Ovary (tissue), 10 donors: ENCODE measurements at places on chromosomes 5 and 9. TPM values are rescaled to one million over a fixed set of nuclear protein-coding genes. Genes with fewer than 3 reads are reported as not detected.
A peak's percentile ranks its signal among the peaks of the same experiment; 100 is the strongest.

PCDHA4 gene
- total RNA-seq: 0.80 TPM

PDLIM4 gene
- 45.4 TPM for total RNA-seq

DBH gene
- not detected for total RNA-seq

EIF4EBP3 gene
- total RNA-seq: 19.2 TPM

RECK gene
- total RNA-seq: 18.0 TPM

CCNI2 gene
- not detected for total RNA-seq

GRCh38 chr5:72511774-72512592 is 4.8 kb upstream of the ZNF366 start:
- no peaks in the 10 kb centered on the region for H3K4me1 ChIP-seq
- no peak overlapping the region for H3K4me3 ChIP-seq
- H3K27me3 ChIP-seq: no peaks in the 10 kb centered on the region
- DNase-seq: no peak
- no peaks in the 10 kb centered on the region for H3K36me3 ChIP-seq
- H3K27ac ChIP-seq: no peak overlapping the region

GRCh38 chr9:109990541-109990940 is 210.5 kb downstream of the PALM2AKAP2 start:
- H3K4me3 ChIP-seq: no peak overlapping the region
- H3K27ac ChIP-seq: no peak overlapping the region
- no peaks in the 10 kb centered on the region for H3K36me3 ChIP-seq
- H3K4me1 ChIP-seq: no peaks in the 10 kb centered on the region
- DNase-seq: no peak

DNA sequence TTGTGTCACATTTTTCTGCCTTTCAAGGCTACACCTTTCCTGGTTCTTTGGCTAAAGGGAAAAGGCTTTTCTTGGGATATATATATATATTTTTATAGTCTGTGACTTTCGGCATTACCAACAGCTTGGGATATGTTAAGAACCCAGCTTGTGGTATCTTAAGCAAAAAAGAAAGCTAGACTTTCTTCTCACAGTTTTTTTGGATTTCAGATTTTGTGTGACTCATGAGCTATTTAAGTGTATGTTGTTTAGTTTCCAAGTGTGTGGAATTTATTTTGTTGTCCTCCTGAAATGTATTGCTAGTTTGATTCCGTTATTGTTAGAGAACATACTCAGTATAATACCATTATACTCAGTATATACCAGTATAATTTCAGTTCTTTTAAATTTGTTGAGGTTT is 64.8 kb downstream of the ERCC6L2 start:
- no peaks in the 10 kb centered on the region for H3K4me1 ChIP-seq
- no peak for DNase-seq
- H3K27me3 ChIP-seq: no peaks in the 10 kb centered on the region
- no peak overlapping the region for H3K4me3 ChIP-seq
- H3K27ac ChIP-seq: no peak overlapping the region

- H3K4me3 ChIP-seq: no peak overlapping the region
- H3K4me1 ChIP-seq: peaks cover 1% of the 10 kb centered on the region
- peak; percentile 62 for DNase-seq
- no peak overlapping the region for H3K27ac ChIP-seq
- H3K27me3 ChIP-seq: no peaks in the 10 kb centered on the region
- no peaks in the 10 kb centered on the region for H3K36me3 ChIP-seq
These were observed 13.8 kb upstream of the ERGIC1 start for GRCh38 chr5:172820046-172820767.

DNA sequence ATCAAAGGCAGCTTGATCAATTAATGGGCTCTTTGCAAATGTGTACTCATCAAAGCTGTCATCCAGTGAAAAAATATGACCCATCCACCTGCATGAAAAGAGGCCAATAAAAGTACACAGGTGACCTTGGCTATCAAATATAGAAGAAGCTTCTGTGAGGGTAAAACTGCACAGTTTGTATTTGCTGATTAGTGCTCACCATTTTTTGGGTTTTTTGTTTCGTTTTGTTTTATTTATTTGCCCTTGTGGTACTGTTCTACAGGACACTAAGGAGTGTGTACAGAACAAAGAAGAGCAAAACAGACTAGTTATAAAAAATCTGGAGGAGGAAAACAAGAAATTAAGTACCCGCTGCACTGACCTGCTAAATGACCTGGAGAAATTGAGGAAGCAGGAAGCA is 101.3 kb downstream of the CNTLN start:
- DNase-seq: no peak
